Neural crest cell (in vitro differentiated cells): ENCODE measurements at places on chromosomes 2 and 18.
A peak's percentile ranks its signal among the peaks of the same experiment; 100 is the strongest.

- no peak for DNase-seq
Measured at GRCh38 chr2:68377137-68377780, 12.2 kb downstream of the PLEK start.

GRCh38 chr18:70183441-70183840, 22.0 kb downstream of the RTTN start:
- no peak for DNase-seq

GRCh38 chr2:105375001-105375561, 23.8 kb downstream of the FHL2 start:
- DNase-seq = no peak

- no peak for DNase-seq
Measured at GRCh38 chr2:39435234-39435633, 1.9 kb downstream of the MAP4K3 start.

GRCh38 chr2:121005453-121005852, 269.8 kb downstream of the GLI2 start:
- no peak for DNase-seq

DNA sequence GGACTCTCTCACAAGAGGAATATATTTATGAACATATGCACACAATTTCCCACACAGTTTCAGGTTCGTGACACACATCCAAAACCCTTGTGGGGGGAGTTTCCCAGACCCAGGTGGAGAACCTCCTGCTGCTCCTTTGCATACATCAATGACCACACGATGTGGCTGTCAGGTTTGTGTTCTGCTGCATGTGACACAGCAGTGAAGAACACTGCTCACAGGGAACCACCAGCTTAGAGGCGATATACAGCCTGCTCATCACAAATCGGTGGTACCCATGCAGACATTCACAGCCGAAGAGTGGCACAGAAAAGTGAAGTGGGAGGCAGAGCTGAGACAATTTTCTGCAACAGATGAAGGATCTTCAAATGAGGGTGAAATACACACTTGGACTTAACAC, 175.6 kb upstream of the ZFP36L2 start:
- no peak for DNase-seq

DNA sequence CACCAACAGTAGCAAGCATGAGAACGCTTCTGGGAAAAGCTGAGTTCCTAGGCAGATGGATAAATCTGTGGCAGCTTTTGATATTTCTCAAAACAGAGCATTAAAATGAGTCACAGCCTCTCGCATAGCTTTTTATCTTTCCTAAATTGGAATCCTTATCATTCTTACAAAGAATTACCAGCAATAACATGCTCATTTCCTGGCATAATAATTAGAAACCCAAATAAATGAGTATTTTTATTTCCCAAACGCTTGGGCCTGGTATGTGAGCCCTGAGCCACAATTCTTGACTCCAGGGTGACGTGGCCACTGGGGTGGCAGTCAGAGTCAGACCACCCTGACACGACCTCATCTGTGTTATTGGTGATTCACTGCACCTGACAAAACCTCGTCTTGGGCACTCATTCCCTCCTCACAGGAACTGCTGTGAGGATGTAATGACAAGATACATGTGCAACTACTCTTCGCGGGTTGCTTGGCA, 210.7 kb downstream of the ARL4C start:
- no peak for DNase-seq

GRCh38 chr18:79531926-79532312, 136.2 kb downstream of the NFATC1 start:
- DNase-seq = no peak

DNA sequence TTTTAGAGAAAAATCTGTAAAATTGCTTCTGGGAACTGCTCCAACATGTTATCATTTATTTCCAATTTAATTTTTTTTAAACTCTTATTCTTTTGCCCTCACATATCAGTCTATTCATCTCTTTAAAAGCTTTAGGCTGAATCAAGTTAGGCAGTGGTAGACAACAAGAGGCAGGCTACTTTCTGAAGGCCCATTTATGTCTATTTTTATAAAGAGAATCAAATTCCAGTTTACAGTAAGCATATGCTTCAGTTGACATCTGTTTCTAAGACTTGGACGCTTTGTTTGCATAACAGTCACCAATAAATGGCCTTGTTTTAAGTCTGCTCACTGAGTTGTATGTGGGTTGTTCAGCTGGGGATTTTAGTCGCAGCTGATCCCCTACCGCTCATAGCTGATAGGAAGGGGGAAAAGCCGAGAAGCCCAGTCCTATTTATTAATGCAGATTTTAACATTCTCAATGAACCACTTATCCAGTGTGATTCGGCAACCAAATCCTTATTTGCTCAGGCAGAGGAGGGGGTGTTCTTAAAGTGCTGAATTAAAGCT, 260.4 kb upstream of the SIX3 start:
- DNase-seq = no peak

- no peak for DNase-seq
Measured at GRCh38 chr18:68826121-68826520, 28.2 kb downstream of the CCDC102B start.

- DNase-seq = no peak
Measured at GRCh38 chr2:143468341-143468888, 339.2 kb downstream of the ARHGAP15 start.

- no peak for DNase-seq
Measured at GRCh38 chr2:160491911-160492371, 1.7 kb downstream of the RBMS1 start.

DNA sequence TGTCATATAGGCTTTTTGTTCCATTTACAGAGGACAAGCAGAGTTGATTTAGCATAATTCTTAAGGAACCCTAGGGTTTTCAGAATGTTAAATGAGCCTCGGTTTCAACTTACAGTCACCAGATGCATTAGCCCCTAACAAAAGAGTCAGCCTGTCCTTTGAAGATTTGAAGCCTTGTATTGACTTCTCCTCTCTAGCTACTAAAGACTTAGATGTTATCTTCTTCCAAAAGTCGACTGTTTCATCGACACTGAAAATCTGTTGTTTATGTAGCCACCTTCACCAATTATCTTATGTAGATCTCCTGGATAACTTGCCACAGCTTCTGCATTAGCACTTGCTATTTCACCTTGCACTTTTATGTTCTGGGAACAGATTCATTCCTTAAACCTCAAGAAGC, 31.6 kb upstream of the SOX11 start:
- DNase-seq = no peak

GRCh38 chr2:218172845-218173244, 6.1 kb upstream of the CXCR1 start:
- DNase-seq = no peak

DNA sequence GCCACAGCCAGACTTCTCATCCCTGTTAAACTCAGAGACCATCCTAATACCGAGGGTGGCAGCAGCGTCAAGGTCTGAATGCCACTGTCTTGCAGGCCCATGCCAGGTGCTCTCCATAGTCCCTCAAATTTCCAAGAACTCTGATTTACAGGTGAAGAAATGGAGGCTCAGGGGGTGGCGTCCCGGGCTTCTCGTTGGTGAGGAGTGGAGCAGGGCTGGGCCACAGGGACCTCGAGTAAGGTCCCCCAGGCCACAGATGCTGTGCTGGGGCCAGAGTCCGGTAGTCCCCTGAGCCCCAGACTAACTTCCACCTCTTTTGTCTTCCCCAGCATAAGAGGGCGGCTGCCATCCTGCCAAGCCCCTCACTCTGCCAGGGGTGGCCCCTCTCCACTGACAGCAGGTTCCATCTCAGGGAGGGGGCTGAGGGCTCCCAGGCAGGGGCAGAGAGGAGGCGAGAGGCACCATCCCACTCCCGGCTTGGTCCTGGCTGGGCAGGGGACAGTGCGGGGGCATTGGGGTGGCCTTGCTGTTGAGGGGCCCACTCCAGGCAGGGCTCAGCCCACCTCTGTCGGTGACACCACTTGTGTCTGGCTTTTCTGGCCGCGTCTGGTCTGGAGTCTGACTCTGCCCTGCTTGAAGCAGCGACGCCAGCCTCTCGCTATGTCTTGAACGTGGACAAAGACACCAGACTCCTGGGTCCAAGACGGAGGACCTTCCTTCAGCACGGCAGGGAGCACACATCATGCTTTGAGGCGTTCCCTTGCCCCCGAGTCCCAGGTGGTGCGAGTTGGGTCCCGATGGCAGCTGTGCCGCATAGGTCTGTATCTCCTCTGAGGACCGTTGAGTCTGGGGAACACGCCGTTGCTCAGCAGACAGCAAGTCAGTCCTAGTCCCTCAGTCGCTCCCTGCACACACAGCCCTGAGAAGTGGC, 15.9 kb upstream of the KLHL30 start:
- DNase-seq = no peak

DNA sequence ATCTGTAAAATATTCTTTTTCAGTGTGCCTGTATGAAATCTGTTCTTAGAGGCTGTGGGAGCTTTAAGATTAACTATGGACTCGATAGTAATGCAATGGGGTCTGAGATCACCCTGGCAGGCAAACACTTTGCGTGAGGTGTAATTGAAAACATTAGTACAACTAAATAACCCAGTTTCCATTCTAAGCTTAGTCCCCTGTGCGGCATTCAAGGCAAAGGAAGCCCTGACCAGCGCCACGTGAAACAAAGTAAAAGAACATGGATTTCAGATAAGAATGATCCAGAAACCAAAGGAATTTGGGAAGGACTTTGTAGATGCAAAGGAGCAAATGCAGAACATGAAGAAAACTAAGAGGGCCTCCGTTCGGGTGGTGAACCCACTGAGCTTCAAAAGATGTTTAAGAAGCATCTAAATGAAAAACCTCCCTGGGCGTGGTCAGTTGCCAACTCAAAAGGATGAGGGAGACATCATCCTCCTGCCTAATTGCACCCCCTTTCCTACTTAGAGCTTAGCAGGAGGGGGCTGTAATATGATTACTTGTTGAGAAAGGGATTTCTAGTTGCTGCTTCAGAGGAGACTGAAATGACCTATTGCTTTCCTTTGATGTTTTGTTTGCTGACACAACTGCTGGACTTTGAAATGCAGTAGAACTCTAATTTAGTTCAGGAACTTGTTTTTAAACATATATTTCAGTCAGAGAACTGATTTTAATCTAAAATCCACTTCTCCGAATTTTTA, 7.9 kb upstream of the CETN1 start:
- DNase-seq = no peak

GRCh38 chr18:79496978-79497637, 101.4 kb downstream of the NFATC1 start:
- DNase-seq = no peak

GRCh38 chr2:164764996-164765395, 76.6 kb downstream of the COBLL1 start:
- no peak for DNase-seq

GRCh38 chr18:67261931-67262552, 254.5 kb downstream of the DSEL start:
- DNase-seq = no peak

- no peak for DNase-seq
Measured at GRCh38 chr2:172849519-172850217, 114.0 kb downstream of the RAPGEF4 start.

GRCh38 chr18:31789409-31789808, 28.7 kb upstream of the SLC25A52 start:
- DNase-seq = no peak

- DNase-seq = peak; percentile 53
Measured at GRCh38 chr18:74496508-74497323, 553 bp downstream of the CNDP2 start.

DNA sequence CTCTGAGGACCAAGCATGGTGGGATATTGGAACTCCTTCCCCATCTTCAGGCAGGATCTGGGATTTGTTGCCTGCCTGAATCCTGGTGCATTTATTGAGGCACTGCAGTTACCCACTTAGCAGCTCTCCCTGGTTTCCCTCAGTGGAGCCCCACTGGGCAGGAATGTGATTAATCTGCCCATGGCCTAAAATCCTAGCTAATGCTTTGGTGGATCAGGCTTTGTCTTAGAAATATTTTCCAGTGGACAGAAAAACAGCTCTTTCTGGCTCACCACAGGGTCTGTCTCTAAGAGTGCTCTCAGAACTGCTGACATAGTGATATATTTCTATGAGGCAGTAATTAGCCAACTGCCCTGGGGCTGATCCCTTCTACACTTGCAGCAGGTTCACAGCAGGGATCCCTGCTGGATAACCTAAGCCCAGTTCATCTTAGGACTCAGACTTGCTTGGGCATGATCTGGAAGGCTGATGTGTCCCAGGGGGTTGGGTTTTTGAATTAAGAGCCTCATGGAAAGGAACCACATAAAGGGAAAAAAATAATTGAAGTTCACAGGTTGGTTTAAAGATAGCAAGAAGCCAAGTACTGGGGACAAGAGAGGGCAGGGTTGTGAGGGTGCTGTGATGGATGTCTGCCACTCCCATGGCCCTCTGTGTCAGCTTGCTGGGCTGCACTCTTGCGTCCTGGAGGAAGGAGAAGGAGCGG, 44.3 kb upstream of the ZDBF2 start:
- no peak for DNase-seq

DNA sequence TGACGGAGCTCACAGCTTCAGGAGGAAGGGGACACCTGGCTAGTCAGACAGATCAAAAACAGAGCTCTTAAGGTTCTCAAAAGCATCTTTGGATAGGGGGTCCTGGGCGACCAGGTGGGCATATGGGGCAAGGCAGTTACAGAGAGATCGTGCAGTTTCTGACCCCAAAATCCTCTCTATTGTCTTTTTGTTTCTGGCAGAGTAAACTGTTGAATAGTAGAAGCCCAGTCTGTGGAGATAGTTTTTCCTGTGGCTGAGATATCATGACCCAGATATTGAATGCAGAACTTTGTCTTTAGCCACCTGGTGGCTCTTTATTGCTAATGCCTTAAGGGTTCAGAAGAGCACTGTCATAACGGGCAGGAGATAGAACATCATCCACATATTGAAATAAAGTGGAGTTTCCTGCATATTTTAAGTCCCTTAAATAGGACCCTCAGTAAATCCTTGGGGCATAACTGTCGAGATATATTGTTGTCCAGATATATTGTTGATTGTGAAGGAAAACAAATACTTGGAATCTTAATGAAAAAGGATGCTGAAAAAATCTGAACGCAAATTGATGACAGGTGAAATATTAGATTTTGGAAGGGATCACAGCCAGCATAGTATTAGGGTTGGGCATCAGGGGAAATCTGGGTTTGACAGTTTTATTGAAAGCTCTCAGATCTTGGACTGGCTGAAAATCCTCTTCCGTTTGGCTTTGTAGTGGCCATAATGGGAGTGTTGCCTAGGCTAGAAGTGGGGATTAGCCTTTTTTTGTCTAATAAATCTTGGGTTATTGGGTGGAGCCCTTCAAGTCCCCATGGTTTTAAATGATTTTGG, 14.1 kb upstream of the ZDBF2 start:
- no peak for DNase-seq

GRCh38 chr2:107525406-107525805, 301.3 kb upstream of the RGPD4 start:
- no peak for DNase-seq

DNA sequence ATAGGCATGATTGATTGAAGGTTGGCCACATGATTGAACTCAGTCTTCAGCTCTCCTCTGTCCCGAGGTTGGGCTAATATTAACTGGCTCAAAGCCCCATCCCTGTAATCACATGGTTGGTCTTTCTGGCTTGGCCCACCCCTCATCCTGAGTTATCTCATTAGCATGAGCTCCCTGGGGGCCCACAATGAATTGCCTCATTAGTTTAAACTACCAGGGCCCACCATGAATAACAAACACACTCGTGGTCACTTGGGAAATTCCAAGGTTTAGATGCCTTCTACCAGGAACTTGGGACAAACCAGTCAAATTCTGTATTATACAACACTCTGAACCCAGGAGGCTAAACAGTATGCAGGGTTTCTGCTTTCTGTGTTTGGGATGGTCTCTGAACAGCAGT, 121.7 kb upstream of the B3GNT2 start:
- no peak for DNase-seq

- no peak for DNase-seq
Measured at GRCh38 chr2:30405260-30405605, 41.8 kb upstream of the LCLAT1 start.

GRCh38 chr2:236622660-236623059, 53.0 kb downstream of the ACKR3 start:
- DNase-seq = no peak
